ENCODE measurements at places on chromosomes 4 and X.

DNA sequence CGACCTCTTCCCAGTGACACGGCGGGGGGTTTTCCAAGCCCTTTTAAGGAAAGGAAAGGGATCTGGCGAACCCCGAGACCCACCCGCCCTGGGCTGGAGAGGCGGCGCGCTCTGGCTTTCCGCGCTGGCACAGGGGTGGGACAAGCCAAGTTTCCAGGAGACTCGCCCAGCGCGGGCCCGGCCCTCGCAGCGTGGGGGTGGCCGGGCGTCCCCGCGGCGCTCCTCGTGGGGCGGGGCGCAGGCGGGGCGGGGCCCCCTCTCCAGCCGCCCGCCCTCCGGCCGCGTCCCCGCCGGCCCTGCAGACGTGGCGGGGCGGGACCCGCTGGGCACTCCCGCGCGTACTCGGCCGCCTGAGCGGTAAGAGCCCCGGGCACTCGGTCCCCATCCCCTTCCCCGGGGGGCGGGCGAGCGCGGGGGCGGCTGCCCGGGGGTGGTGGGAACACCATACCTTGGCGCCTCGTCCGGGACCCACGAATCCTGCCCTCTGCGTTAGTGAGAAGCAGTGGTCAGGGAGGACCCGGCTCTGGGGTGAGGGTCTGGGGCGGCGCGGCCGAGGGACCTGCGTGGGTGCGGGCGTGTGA, at the start of gene FAM114A1:
TSS of gene FAM114A1 (plus strand) at position 329 of the 581 bp plus-strand sequence. CDS start 10,273 bp downstream, outside the sequence.
- DNase-seq = peak; percentile 93

- DNase-seq = no peak
Measured at GRCh38 chrX:121854614-121854911, 807.2 kb downstream of the GLUD2 start.

DNA sequence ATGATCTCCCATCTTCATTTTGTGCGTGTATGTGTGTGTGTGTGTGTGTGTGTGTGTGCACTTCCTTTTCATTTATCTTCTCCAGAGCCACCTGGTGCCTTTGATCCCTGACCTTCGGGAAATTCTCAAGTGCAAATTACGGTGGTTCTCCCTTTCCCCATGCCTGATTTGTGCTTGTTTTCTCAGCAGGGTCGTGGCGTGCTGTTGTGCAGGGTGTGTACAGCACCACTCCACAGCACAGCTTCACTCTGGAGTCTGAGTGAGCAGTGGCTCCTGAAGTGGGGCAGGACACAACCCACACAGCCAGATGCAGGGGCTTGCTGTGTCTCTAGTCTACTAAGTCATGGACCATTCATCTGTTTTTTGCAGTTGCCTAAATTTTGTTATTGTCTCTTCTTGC, 114.2 kb upstream of the TBC1D9 start:
- no peak for DNase-seq

- DNase-seq = peak; percentile 38
Measured at GRCh38 chr4:145609481-145610427, 9.4 kb upstream of the MMAA start.

DNA sequence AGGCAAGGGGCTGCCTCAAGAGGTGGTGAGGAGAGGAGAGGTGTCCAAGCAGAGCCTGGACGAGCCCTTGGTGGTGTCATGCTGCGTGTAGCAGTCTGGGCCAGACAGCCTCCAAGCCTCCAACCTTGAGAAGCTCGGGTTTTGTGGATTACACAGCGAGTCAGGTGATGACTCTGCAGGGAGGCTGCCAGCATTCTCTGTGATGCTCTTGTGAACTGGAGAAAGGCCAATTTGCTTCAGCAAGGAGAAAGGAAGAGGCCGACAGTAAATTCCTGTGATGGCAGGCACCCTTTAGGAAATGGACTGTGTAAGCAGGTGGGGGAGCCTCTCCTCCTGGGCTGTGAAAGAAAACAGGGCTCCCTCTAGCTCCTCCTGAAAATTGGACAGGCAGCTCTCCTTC, 36.0 kb upstream of the CD99L2 start:
- DNase-seq = no peak

DNA sequence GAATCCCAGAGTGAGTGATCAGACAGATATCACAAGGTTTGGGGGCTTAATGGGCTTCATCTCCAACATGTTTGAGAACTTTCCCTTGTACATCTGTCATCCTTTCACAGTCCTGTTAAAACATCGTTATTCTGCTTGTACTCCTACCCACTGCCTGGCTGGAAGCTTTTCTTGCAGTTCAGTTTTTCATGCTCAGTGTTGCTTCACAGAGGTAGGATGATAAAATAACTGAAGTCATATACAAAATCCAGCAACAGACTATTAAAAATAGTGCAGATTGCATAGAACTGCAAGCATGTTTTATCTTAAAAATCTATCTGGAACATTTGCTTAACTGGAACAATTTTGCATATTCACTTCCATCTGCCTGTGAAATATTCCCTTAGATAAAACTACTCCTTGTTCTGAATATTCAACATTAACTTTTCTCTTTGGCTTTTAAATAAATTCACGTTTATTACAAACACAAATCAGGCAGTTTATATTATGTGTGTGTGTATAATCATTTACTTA, 579.6 kb upstream of the IGFBP7 start:
- no peak for DNase-seq

- DNase-seq = peak; percentile 12
Measured at GRCh38 chr4:3364634-3365314, 72.0 kb downstream of the RGS12 start.

DNA sequence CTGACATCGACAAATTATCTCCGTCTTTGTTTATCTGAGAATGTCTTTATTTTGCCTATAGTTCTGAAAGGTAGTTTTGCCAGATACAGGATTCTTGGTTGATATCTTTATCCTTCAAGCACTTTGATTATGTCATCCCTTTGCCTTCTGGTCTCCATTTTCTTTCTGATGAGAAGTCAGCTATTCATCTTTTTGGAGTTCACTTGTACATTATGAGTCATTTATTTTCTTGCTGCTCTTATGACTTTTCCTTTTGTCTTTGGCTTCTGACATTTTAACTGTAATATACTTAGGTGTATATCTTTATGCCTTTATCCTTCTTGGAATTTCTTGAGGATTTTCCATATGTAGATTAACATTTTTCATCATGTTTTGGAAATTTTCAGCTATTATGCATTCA, 51.4 kb downstream of the SHROOM4 start:
- no peak for DNase-seq

- no peak for DNase-seq
Measured at GRCh38 chrX:69073721-69074120, 91.5 kb downstream of the PJA1 start.

- no peak for DNase-seq
Measured at GRCh38 chr4:39320381-39321115, 45.6 kb downstream of the RFC1 start.

DNA sequence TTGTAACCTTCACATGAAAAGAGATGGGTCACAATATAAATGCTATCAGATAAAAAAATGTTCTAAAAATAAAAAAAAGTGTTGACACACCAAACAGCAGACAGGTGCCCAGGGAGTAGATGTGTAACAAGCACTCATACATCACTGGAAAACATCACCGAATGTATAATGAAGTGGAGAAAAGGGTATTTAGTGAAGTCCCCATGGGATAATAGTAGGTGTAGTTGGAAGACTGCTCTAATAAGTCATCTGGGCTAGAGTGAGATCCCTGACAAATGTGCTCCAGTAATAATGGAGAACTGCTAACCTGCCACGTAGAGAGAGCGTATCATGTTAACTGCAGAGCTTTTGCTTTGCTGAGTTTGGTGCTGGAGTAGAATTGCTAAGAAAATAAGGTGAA, 152.0 kb downstream of the GRIA2 start:
- DNase-seq = no peak

DNA sequence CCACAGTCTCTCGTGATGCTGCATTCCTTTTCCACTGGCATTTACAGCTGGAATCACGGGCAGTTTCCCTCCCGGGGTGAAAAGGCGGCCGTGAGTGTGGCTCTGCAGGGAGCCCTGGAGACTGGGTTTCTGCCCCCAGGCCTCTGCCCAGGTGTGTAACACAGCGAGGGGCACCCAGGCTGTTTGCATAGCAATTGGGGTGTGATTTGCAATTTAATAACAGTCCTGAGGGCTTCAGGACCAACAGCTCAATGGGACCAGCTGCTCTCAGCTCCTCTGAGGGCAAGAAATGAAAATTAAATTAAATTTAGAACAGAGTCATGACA, 99.0 kb upstream of the SHOX start:
- no peak for DNase-seq

DNA sequence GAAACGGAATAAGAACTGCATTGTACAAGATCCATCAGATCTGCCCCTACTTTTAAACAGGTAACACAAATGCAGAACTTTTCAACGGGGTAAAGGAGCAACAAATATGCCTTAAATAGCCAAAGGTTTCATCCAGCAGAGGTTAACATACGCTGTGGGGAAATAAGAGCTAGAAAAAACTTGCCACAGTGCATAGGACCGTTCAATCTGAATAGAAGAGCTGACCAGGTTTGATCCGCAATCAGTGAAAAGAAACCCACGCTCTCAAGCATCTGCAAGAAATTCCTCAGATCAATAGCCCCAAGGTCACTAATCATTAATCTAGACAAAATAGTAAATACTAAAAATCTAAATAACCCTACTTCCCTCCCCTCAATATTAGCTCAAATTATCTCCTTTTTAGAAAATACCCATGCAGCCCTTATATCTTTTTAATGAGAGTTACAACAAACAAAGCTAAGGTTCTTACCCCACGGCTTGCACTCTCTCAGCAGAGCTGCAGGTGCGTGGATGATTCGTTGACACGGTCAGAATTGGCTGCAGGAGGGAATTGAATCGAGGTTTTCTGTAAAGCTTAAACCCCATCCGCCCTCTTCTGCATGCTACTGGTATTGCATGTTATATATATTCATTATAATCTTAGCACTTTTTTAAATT, at the start of gene TLR10:
TSS of gene TLR10 (minus strand) at position 539 of the 657 bp plus-strand sequence. CDS start 7,400 bp downstream, outside the sequence.
- peak; percentile 40 for DNase-seq

DNA sequence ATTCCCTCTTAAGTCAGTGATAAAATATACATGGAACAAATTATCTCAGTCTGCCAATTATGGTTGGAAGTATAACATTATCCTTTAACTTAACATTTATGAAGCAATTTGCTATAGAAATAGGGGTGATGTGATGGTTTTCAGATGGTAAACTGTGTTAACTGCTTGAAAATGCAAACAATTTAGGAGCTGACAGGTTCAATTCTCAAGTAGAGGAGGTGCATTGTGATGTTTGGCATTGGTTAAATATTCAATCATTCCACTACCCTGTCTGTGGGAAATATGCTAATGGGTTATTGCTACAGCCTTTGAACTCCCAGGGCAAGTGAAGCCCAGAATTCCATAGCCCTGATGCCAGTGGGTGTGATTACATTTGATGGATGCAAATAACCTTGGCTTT, 243.4 kb upstream of the GK2 start:
- no peak for DNase-seq

- no peak for DNase-seq
Measured at GRCh38 chrX:21427086-21427485, 52.9 kb downstream of the CNKSR2 start.

GRCh38 chrX:110420771-110421499, 62.3 kb downstream of the RTL9 start:
- DNase-seq = no peak

GRCh38 chr4:14810568-14810967, 191.7 kb upstream of the CPEB2 start:
- no peak for DNase-seq

- DNase-seq = no peak
Measured at GRCh38 chr4:173237152-173237551, 68.5 kb downstream of the GALNT7 start.

- DNase-seq = no peak
Measured at GRCh38 chrX:9231491-9231890, 197.6 kb upstream of the FAM9B start.

GRCh38 chrX:111652719-111653118, 28.3 kb upstream of the ALG13 start:
- DNase-seq = no peak

- no peak for DNase-seq
Measured at GRCh38 chr4:158754385-158755180, 14.2 kb upstream of the FNIP2 start.

DNA sequence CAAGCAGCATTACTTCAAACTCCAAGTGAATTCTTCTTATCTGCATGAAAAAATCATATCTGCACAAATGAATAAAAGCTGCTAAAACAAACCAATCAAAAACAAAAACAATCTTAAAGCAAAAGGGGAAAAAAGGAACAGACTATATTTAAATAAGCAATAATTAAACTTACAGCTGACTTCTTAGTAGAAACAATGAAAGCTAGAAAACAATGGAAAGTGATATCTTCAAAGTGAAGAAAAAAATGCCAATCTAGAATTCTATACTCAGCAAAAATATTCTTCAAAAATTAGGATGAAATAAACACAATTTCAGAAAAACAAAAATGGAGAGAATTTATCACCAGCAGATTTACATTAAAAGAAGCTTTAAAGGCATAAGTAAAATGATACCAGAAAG, 20.0 kb downstream of the STBD1 start:
- DNase-seq = no peak

DNA sequence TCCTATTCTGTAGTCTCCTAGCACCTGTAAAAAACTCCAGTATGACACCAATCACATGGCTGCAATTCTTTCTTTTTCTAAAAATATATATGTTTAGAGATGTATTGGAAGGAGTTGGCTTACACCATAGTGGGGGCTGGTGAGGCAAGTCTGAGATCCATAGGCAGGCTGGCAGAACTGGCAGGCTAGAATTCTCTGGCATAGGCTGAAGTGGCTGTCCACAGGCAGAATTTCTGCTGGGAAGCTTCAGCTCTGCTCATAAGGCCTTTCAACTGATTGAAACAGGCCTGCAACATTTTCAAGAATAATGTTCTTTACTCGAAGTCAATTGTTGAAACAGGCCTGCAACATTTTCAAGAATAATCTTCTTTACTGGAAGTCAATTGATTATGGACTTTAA, 37.0 kb downstream of the FGF2 start:
- no peak for DNase-seq

Data from GM13977 (cell line).